MCF 10A (cell line): ENCODE measurements at places on chromosomes 12 and 14.
A peak's percentile ranks its signal among the peaks of the same experiment; 100 is the strongest.

- DNase-seq: no peak
Measured at GRCh38 chr14:22226381-22226780, 362.6 kb downstream of the DAD1 start.

- DNase-seq: no peak
Measured at GRCh38 chr12:26114720-26115401, 10.0 kb downstream of the BHLHE41 start.

GRCh38 chr12:47265391-47265790 lies 185.6 kb upstream of the AMIGO2 start:
- DNase-seq: no peak

DNA sequence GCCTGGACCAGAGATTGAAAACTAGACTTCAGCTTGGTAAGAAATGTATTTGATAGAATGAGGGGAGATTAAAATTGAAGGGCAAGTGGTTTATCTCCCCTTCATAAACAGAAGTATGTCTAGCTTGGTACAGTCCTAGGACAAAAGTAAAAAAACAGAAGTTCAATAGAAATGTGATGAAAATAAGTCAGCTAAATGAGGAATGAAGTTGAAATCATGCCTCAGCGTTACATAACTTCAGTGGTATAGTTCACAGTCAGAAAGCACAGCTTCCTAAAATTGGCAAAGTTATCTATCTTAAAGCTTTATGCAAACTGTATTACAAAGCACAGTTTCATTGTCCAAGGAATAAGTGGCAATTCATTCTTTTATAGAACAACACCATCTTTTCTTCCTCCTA lies 90.2 kb upstream of the SYT10 start:
- DNase-seq: no peak

GRCh38 chr12:108043286-108043685 lies 85.8 kb upstream of the WSCD2 start:
- no peak for DNase-seq

GRCh38 chr12:110565894-110566871 lies 16.9 kb downstream of the PPTC7 start:
- DNase-seq: peak; percentile 88

- peak; percentile 92 for DNase-seq
Measured at GRCh38 chr12:89353823-89354611, 1.7 kb upstream of the DUSP6 start.

- DNase-seq: no peak
Measured at GRCh38 chr12:123118497-123118896, 32.4 kb downstream of the PITPNM2 start.

DNA sequence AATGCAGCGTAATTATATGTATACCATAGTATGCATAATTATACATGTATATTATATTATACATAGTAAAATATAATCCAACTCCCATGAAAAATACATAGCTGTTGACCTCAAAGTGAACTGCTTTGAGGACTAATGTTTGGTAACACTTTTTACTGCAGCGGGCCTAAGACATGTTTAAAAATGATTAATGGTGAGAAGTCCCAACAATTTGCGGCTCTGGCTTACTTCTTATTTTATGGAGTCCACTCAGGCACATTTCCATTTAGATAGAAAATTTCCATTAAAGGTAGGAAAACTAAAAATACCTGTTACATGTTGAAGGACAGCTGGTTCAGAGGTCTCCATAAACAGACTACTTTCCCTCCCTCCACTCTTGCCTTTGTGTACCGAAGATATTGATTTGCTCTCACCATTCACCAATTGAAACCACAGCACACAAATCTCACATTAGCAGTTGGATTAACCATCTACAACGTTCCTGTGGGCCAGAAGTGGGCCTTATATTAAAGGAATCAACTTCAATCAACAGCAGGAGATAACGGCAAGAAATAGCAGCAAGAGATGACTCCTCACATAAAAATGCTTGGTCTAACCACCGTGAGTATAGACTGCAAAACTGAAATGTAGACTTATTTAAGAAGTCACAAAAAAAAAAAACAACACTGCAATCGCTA lies 14.1 kb upstream of the NT5DC3 start:
- no peak for DNase-seq

- no peak for DNase-seq
Measured at GRCh38 chr14:68854421-68854820, 61.6 kb upstream of the ZFP36L1 start.

DNA sequence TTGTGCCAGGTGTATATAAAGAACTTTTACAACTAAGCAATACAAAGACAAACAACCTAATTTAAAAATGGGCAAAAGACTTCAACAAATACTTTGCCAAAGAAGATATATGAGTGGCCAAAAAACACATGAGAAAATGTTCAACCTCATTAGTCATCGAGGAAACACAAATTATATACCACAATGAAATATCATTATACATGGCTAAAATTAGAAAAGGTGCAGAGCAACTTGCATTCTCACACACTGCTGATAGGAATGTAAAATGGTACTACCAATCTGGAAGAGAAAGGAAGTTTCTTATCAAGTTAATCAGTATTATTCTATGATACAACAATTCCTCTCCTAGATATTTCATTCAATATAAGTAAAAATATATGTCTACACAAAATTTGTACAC lies 131.6 kb upstream of the FRMD6 start:
- DNase-seq: peak; percentile 46

DNA sequence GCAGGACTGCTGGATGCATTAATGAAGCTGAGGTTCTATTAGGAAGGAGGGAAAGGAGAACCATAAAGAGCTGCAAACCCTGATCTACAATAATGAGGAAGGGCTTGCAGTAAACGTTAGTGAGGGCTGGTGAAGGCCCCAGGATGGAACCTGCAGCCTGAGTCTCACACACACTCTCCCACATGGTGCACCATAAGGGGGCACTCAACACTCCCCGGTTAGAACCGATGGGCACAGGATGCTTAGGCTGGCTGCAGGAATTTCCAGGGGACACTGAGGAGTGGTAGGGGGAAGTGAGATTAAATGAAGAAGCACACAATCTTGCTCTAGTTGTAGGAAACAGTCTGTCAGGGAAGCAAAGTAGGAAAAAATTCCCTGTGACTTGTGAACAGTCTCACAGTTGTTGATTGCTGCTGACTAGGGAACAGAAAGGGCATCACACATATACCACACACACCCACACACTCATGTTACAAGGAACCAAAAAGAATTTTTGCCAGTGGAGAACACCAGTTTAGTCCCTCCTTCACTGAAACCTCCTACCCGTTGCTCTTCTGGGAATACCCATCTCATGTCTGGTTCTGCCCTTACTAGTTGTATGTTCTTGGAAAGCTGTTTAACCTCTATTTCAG lies 56.2 kb upstream of the FERMT2 start:
- no peak for DNase-seq

- DNase-seq: peak; percentile 59
Measured at GRCh38 chr12:71780237-71780822, 25.7 kb downstream of the RAB21 start.

- no peak for DNase-seq
Measured at GRCh38 chr14:70489579-70490200, 37.7 kb downstream of the ADAM21 start.

- DNase-seq: no peak
Measured at GRCh38 chr14:102739190-102739469, 38.1 kb upstream of the TRAF3 start.

- no peak for DNase-seq
Measured at GRCh38 chr14:100503251-100503650, 84.0 kb downstream of the BEGAIN start.

DNA sequence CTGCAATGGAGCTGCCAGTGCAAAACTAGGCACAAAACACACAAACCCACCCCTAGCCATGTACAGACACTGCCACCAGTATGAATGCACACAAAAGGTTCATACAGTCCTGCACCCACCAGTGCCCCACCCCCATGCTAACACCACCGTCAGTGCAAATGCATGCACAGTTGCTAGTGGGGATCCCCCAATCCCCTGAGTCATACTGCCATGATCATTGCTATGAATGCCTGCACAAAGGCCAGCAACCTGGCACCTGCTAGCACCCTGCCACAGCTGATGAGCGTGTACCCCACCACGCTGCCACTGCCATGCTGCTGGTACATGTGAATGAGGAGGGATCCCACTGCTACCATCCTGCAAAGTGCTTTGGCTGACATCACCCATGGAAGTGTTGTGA lies 23.9 kb downstream of the PZP start:
- DNase-seq: no peak

- peak; percentile 65 for DNase-seq
Measured at GRCh38 chr12:89067421-89068187, 284.7 kb downstream of the DUSP6 start.

DNA sequence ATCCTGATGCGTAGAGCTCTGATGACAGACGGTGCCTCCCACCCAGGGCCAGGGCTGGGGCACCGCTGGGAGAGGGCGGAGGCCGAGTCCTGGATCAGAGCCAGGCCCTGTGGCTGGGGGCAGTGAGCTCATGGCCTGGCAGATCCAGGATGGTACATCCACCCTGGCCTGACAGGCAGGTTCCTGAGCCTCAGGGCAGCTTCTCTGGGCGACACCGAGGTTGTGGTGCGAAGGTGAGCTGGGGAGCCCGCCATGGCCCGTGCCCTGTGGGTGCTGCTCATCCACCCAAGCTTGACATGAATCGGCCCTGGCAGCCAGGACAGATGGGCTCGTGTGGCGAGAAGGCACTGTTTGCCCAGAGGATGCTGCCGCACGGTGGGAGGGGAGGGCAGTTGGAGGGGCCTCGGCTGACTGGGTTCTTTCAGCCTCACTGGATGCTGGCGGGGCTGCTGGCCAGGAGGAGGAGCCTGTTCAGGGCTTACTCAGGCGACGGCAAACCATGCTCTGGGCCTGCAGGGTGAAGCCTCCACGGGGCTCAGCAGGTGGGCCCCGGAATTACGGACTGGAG lies 16.6 kb downstream of the LRTM2 start:
- DNase-seq: no peak
